B cell (primary cell): ENCODE measurements at places on chromosomes 11 and 22. TPM values are rescaled to one million over a fixed set of nuclear protein-coding genes. Genes with fewer than 3 reads are reported as not detected.

- no peaks in the 10 kb centered on the region for H3K36me3 ChIP-seq
- H3K4me1 ChIP-seq, result no peaks in the 10 kb centered on the region
- DNase-seq, result no peak
- H3K27ac ChIP-seq, result no peak overlapping the region
- no peak overlapping the region for H3K4me3 ChIP-seq
- H3K27me3 ChIP-seq, result no peaks in the 10 kb centered on the region
Observed at GRCh38 chr22:49267996-49268395, 559.7 kb downstream of the BRD1 start.

GRCh38 chr11:27868709-27869108 is 168.5 kb upstream of the BDNF start:
- no peaks in the 10 kb centered on the region for H3K4me1 ChIP-seq
- no peak overlapping the region for H3K4me3 ChIP-seq
- DNase-seq, result no peak

- H3K27ac ChIP-seq, result no peak overlapping the region
- H3K4me3 ChIP-seq, result no peak overlapping the region
- H3K4me1 ChIP-seq, result no peaks in the 10 kb centered on the region
- H3K27me3 ChIP-seq, result no peaks in the 10 kb centered on the region
- no peaks in the 10 kb centered on the region for H3K36me3 ChIP-seq
- DNase-seq, result no peak
Observed at GRCh38 chr11:70502677-70503467, 104.5 kb downstream of the CTTN start.

GRCh38 chr11:121365304-121365703 is 72.7 kb downstream of the SC5D start:
- DNase-seq, result no peak
- H3K4me1 ChIP-seq, result peaks cover 21% of the 10 kb centered on the region
- no peak overlapping the region for H3K4me3 ChIP-seq
- no peaks in the 10 kb centered on the region for H3K27me3 ChIP-seq
- no peak overlapping the region for H3K27ac ChIP-seq
- no peaks in the 10 kb centered on the region for H3K36me3 ChIP-seq

DNA sequence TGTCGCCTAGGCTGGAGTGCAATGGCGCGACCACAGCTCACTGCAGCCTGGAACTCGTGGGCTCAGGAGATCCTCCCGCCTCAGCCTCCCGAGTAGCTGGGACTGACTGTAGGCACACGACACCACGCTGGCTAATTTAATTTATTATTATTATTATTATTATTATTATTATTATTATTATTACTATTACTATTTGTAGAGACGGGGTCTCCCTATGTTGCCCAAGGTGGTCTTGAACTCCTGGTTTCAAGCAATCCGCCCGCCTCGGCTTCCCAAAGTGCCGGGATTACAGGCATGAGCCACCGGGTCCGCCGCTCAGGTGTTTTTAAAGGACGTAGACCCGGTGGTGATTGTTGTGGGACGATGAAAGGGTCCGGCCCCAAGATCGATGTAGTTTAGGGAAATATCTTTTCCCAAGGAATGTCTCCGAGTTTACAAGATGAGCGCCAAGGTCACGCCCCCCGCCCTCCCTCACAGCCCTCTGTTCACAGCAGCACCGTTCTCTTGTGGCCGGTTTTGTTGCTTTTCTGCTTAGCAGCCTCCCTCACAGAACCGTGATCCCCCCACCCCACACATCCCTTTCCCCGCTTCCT is 728 bp upstream of the POGLUT3 start:
- no peaks in the 10 kb centered on the region for H3K36me3 ChIP-seq
- no peak for DNase-seq
- no peaks in the 10 kb centered on the region for H3K4me1 ChIP-seq
- peak overlapping the region; percentile 91 for H3K4me3 ChIP-seq
- H3K27me3 ChIP-seq, result no peaks in the 10 kb centered on the region

DNA sequence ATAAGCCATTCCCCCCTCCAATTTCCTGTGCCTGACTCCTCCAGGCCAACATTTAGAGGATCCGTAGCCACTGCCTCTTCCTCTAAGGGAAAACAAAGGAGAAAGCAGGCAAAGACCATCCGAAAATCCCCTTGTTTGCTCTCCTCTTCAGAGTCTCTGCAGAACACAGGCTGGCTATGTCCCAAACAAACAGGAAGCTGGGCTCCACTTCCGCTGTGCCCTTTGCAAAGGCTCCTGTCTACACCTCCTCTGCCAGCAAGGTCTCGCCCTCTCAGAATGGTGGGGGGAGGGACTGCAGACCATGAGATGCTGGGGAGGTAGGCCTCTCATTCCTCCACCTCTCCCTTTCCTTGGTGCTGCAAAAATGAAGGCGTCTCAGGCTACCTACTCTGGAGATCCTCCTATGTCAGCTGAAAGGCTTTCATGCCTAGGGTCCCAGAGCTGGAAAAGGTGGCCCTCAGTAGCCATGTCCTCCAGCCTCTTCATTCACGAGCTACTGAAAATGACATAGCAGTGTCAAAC is 596.2 kb downstream of the BUD13 start:
- H3K36me3 ChIP-seq, result no peaks in the 10 kb centered on the region
- no peaks in the 10 kb centered on the region for H3K27me3 ChIP-seq
- DNase-seq, result no peak
- H3K4me1 ChIP-seq, result no peaks in the 10 kb centered on the region
- no peak overlapping the region for H3K27ac ChIP-seq

- no peaks in the 10 kb centered on the region for H3K4me1 ChIP-seq
- H3K27ac ChIP-seq, result no peak overlapping the region
- no peak overlapping the region for H3K4me3 ChIP-seq
- peaks cover 16% of the 10 kb centered on the region for H3K36me3 ChIP-seq
Observed at GRCh38 chr11:44146931-44147330, 51.5 kb downstream of the EXT2 start.

- no peak overlapping the region for H3K27ac ChIP-seq
- H3K27me3 ChIP-seq, result no peaks in the 10 kb centered on the region
- no peak for DNase-seq
- H3K36me3 ChIP-seq, result no peaks in the 10 kb centered on the region
- H3K4me3 ChIP-seq, result no peak overlapping the region
Observed at GRCh38 chr11:81886406-81887075, 847.1 kb downstream of the FAM181B start.

DNA sequence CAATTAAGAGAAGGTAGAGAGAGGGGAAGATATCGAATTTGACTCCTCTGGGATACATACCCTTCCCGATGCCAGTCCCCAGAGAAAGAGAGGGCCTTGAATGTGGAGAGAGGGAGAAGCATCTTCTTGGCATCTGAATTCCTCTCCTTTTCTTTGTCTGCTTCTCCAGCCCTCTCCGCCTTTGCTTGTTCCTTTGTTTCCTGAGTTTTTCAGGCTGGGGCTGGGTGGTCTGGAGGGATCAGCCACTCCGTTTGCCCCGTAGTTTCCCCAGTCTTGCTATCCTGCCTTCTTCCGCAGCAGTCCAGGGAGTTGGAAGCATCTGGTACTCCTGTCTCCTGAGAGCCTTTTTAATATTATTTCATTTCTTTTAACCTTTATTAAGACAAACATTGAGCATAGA is 107.1 kb upstream of the CADM1 start:
- H3K4me1 ChIP-seq, result no peaks in the 10 kb centered on the region
- H3K4me3 ChIP-seq, result no peak overlapping the region
- H3K27me3 ChIP-seq, result no peaks in the 10 kb centered on the region
- no peak overlapping the region for H3K27ac ChIP-seq
- no peaks in the 10 kb centered on the region for H3K36me3 ChIP-seq
- DNase-seq, result no peak

GRCh38 chr11:19027829-19028595 is 32.5 kb downstream of the MRGPRX2 start:
- H3K36me3 ChIP-seq, result no peaks in the 10 kb centered on the region
- H3K27me3 ChIP-seq, result no peaks in the 10 kb centered on the region
- H3K4me1 ChIP-seq, result no peaks in the 10 kb centered on the region
- H3K27ac ChIP-seq, result no peak overlapping the region
- no peak for DNase-seq

- no peaks in the 10 kb centered on the region for H3K27me3 ChIP-seq
- no peak overlapping the region for H3K4me3 ChIP-seq
- no peaks in the 10 kb centered on the region for H3K4me1 ChIP-seq
- no peak for DNase-seq
- no peaks in the 10 kb centered on the region for H3K36me3 ChIP-seq
Observed at GRCh38 chr11:104625246-104625645, 273.0 kb downstream of the CASP12 start.

GRCh38 chr11:17887779-17888178 is 125.1 kb downstream of the SERGEF start:
- H3K4me1 ChIP-seq, result no peaks in the 10 kb centered on the region
- no peaks in the 10 kb centered on the region for H3K27me3 ChIP-seq
- H3K4me3 ChIP-seq, result no peak overlapping the region
- peaks cover 6% of the 10 kb centered on the region for H3K36me3 ChIP-seq

- H3K36me3 ChIP-seq, result no peaks in the 10 kb centered on the region
- no peak overlapping the region for H3K4me3 ChIP-seq
- DNase-seq, result peak; percentile 83
- no peak overlapping the region for H3K27ac ChIP-seq
- H3K27me3 ChIP-seq, result no peaks in the 10 kb centered on the region
- H3K4me1 ChIP-seq, result peaks cover 13% of the 10 kb centered on the region
Observed at GRCh38 chr11:3824714-3825472, 15.9 kb downstream of the RHOG start.

DNA sequence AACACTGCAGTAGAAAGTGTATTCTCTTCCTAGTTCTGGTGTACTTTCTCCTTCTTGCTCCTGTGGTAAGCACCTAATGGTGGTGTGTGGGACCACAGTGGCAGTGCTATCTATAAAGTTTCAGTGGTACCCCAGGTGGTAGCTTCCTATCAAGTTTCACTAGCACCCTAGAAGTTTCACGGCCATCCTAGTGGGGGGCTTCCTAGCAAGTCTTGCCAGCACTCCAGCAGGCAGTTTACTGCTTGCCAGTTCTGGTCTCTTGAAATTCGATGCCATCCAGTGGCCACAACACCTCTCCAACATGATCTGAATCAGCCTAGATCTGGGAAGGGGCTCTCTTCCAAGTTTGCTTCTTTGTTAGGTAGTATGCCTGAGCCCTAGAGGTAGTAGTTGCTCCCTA is 229.6 kb downstream of the SWAP70 start:
- H3K4me3 ChIP-seq, result no peak overlapping the region
- no peak for DNase-seq
- no peaks in the 10 kb centered on the region for H3K36me3 ChIP-seq
- no peaks in the 10 kb centered on the region for H3K4me1 ChIP-seq
- H3K27ac ChIP-seq, result no peak overlapping the region

DNA sequence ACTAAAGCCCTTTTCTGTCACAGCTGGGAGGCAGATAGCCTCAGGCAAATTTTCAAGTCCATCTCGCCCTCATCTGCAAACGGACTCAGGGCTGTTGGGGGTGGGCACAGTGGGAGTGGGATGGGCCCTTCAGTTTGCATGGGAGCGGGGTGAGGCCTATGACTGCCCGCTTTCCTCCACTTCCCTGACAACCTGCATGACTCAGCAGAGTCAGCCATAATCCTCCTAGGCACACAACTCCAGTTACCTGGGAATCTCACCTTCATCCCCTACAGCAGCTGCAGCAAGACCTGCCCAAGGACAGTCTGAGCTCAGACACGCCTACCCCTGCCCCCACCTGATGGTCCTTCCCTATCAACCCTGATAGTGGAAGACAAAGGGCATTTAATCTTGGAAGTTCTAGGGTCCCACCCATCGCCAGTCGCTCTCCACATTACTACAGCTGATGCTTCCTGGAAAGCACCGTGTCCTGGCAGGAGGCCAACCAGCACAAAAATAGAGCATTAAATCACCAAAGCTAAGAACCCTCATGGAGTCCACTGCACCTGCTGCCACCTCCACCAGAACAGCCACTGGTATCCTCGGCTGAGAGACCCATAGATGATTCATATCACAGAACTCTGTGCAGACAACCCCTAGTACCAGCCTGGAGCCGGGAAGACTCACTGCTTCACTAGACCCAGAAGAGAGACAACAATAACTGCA is 319.3 kb downstream of the DCDC1 start:
- no peak for DNase-seq
- H3K4me3 ChIP-seq, result no peak overlapping the region
- H3K36me3 ChIP-seq, result no peaks in the 10 kb centered on the region
- H3K4me1 ChIP-seq, result no peaks in the 10 kb centered on the region
- no peak overlapping the region for H3K27ac ChIP-seq

GRCh38 chr11:108125096-108125495 is 3.7 kb downstream of the ACAT1 start:
- H3K4me1 ChIP-seq, result peaks cover 26% of the 10 kb centered on the region
- H3K36me3 ChIP-seq, result no peaks in the 10 kb centered on the region
- no peak overlapping the region for H3K27ac ChIP-seq
- H3K4me3 ChIP-seq, result no peak overlapping the region
- no peaks in the 10 kb centered on the region for H3K27me3 ChIP-seq
- DNase-seq, result no peak

- H3K36me3 ChIP-seq, result no peaks in the 10 kb centered on the region
- H3K4me1 ChIP-seq, result no peaks in the 10 kb centered on the region
- no peak overlapping the region for H3K27ac ChIP-seq
- no peak for DNase-seq
Observed at GRCh38 chr11:117523680-117524079, 196.0 kb downstream of the CEP164 start.

GRCh38 chr11:68827733-68828132 is 14.0 kb downstream of the CPT1A start:
- H3K27me3 ChIP-seq, result no peaks in the 10 kb centered on the region
- no peaks in the 10 kb centered on the region for H3K36me3 ChIP-seq
- no peak for DNase-seq
- no peak overlapping the region for H3K27ac ChIP-seq

- H3K27ac ChIP-seq, result no peak overlapping the region
- no peaks in the 10 kb centered on the region for H3K27me3 ChIP-seq
- no peaks in the 10 kb centered on the region for H3K36me3 ChIP-seq
- DNase-seq, result no peak
- no peaks in the 10 kb centered on the region for H3K4me1 ChIP-seq
- no peak overlapping the region for H3K4me3 ChIP-seq
Observed at GRCh38 chr11:113446938-113447337, 28.3 kb downstream of the DRD2 start.

DNA sequence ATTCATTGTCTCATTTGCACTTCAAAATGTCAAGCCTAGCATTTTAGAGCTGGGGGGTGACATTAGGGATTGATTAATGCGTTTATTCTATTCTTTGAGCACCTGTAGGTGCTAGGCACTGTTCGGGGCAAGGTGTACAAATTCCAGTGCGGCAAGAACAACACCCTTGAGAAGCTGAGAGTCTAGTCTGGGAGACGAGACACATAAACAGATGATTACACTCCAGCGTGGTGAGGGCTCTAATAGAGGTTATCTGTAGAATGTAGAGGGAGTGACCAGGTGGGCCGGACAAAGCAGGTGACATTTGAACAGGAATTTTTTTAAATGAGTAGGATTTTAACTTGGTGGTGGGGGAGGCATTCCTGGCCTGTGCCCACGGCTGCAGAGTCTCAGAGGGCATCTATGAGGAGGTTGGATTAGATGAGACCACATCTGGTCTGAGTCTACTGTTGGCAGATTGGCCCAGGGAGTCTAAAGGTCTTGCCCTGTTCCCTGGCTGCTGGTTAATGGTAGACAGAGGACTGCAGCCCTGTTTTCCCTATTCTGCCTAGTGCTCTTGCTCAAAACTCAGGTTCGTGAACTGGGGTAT is 970 bp downstream of the CAT start:
- no peaks in the 10 kb centered on the region for H3K27me3 ChIP-seq
- H3K4me1 ChIP-seq, result peaks cover 36% of the 10 kb centered on the region
- peak overlapping the region; percentile 85 for H3K27ac ChIP-seq
- H3K36me3 ChIP-seq, result peaks cover 3% of the 10 kb centered on the region
- DNase-seq, result peak; percentile 7

TBX10 gene
- total RNA-seq, result not detected in 2 replicates

MN1 gene
- 0.02 and 0.07 TPM in 2 replicates for total RNA-seq

GSTT2 gene
- total RNA-seq, result not detected in 2 replicates

CHADL gene
- 0.34 and 0.59 TPM in 2 replicates for total RNA-seq

MS4A3 gene
- not detected in 2 replicates for total RNA-seq

MGAT3 gene
- 27.8 and 28.0 TPM in 2 replicates for total RNA-seq

ZP1 gene
- not detected in 2 replicates for total RNA-seq

MAPK8IP2 gene
- total RNA-seq, result 0.39 and 0.44 TPM in 2 replicates

SLC5A12 gene
- total RNA-seq, result not detected in 2 replicates

OR6A2 gene
- 0.10 and 0.12 TPM in 2 replicates for total RNA-seq

KRTAP5-11 gene
- total RNA-seq, result not detected in 2 replicates

VPREB1 gene
- not detected in 2 replicates for total RNA-seq

TESMIN gene
- 4.3 and 4.6 TPM in 2 replicates for total RNA-seq
